ENCODE measurements at places on chromosomes 6 and 20.

DNA sequence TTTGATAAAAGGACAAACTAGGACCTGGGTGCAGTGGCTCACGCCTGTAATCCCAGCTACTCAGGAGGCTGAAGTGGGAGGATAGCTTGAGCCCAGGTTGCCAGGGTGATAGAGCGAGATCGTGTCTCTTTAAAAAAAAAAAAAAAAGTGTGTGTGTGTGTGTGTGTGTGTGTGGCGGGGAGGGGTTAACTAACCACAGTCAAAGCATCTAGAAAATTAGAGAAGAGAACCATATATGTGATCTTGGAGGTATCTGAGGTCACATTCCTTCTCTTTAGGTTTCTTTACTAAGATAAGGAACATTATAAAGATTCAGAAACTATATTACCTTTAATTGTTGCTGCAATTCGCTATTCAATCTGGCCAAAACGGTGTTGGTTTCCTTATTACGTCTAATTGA lies 80.9 kb downstream of the REPS1 start:
- DNase-seq, result no peak

DNA sequence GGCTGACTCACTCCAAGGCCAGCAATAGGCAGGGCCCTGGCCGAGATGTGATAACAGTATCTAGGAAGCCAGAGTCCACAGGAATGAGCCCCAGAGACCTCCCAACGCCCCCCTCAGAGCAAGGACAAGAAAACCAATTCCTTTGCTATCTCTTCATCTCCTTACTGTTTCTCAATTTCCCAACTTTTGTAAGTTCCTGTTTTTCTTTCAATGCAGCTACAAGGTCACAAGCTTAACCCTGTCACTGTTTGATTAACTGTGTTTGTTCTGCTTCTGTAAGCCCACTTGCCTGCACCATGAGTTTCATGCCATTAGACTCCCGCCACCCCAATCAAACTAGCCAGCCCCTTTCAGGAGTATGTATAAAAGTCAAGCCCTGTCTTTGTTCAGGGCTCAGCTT lies 3.5 kb downstream of the FKBP1C start:
- no peak for DNase-seq

GRCh38 chr6:8392569-8392968 lies 42.8 kb downstream of the SLC35B3 start:
- DNase-seq, result no peak

GRCh38 chr6:157770946-157771345 lies 52.1 kb upstream of the SNX9 start:
- no peak for DNase-seq

All from left kidney (tissue), 8 donors.